NCI-H1694 treated with DMSO at 0.1 percent for 48 hours (cell line): ENCODE measurements at places on chromosomes 16 and 17.

DNA sequence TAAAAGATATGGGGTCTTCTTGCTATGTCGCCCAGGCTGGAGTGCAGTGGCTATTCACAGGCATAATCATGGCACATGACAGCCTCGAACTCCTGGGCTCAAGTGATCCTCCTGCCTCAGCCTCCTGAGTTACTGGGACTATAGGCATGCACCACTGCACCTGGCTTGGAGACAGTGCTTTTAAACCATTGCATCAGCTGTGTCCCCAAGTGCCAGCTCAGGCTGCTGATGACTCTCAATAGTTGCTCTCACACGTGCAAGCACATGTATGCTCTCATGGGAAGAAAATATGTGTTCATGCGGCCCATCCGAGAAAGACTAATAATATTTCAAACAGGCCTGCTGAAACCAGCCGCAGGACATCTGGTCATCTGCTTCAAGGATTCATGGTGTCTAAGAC lies 8.8 kb downstream of the CCL16 start:
- DNase-seq, result no peak

GRCh38 chr16:56424791-56425438 lies 430 bp downstream of the AMFR start:
- no peak for DNase-seq

DNA sequence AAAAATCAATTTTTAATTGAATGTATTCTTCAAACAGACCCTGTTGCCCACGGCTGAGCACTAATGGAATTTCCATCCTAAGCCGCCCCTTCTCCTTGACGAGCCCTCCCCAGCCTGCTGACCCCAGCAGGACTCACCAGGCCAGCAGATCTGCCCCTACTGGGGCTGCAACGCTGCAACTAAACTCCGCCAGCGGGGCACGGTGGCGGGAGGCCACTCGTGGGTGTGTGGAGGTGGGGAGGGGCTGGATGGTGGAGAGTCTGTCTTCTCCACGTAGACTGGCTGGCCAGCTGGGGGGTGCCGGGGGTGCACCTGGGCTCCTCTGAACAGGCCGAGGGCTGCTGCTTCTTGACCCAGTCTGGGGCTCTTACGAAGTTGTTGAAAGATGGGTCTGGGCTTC lies 67.8 kb downstream of the ENGASE start:
- DNase-seq, result no peak

DNA sequence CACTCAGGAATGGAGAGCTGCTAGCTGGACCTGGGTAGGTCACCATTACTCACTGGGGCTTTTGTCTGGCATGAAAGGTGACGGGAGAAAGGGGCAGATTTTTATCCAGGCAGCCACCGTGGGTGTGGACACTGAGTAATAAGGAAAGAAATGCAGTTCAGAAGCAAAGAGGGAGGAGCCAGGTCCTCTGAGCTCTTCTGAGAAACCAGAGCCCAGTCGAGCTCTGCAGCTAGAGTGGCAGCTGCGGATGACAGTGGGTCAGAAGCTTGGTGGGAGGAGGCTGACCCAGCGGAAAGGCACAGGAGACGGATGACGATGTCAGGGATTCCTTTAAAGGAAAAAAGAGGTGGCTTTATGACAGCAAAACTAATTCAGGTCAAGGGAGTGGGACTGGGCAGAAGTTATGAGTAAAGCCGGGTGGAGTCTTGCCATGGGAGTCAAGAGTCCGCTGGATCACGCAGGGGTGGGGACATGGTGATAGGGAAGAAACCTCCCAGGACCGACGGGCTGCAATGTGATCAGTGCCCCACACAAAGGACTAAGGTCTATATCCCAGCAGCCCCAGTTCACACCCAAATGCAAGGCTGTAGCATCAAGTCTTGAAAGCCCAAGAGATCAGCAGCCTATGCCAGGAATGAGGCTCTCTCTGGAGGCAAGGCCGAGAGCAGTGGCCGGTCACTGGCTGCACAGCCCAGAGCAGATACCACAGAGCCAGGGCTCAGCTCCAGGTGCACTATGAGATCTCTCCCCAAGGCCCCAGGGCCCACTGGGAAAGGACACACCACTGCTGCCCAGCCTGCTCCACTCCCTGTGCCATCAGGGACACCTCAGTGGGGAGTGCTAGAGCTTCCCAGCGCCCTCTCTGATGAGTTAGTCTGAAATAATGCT lies 6.3 kb upstream of the MNT start:
- no peak for DNase-seq

- DNase-seq, result peak; percentile 30
These were observed 134.1 kb upstream of the GNAO1 start for GRCh38 chr16:56057151-56057550.

DNA sequence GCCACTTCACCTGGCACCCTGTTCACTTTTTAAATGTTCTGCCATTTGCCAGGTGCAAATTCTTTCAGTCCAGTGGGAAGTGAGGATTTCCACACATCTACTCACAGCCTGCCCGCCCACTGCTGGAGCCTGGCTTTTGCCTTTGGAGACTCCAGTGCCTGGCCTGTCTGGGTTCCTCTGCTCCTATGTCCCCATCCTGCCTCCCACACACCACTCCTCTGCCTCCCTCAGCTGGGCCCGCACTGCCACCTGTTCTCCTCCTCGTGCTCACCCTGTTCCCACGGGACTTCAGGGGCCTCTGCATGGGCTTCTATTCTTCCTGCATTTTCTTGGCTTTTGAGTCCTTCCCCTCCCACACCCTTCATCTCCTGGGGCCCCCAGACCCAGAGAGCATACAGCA lies 7.9 kb upstream of the NDRG4 start:
- no peak for DNase-seq

DNA sequence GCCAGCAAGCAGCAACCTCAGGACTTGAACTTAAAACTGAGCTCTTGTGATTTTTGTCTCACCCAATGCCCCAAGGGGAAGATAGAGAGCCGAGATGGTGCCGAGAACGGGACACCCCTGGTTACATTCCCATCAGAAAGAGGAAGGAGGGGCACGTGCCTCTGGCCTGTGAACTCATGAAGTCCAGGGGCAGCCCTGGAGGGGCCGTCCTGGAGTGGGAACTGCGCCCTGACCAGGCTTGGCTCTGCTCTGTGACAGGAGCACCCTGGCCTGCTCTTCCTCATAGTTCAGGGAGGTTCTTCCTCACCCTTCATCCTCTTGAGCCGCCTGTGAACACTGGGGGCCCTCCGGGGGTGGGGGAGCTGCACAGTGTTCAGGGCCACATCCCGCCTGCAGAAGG lies 130.3 kb upstream of the FOXF1 start:
- no peak for DNase-seq

GRCh38 chr16:22684574-22685458 lies 129.1 kb upstream of the HS3ST2 start:
- no peak for DNase-seq

GRCh38 chr17:5260542-5260941 lies 21.5 kb upstream of the RABEP1 start:
- no peak for DNase-seq

GRCh38 chr17:67375716-67376115 lies 1.4 kb upstream of the PITPNC1 start:
- DNase-seq, result no peak

DNA sequence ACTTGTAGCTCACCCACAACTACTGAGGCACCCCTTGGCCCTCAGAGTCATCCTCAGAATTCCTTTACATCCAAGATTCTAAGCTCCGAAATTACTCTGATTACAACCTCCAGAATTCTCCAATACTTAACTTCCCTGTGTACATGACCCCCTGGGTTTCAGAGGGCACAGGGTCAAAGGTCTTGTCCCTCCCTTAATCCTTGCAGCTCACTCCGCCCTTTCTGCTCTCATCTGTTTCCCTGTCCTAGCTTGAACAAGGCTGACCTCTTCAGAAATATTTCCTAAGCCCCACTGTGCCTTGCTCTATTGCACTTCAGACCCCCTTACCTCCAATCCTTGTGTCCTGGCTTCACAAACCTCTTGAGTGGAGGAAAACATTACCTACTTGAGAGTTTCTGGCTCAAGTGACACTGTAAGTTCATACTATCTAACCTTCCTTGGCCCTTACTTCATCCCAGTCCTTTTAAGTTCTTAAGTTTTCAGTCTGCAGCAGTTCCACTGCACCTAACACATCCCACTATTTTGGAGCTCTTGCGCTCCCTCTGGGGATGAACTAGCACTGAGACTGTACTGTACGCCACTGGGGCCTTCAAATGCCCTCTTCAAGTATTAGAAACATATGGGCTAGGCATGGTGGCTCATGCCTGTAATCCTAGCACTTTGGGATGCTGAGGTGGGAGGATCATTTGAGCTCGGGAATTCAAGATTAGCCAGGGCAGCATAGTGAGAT lies 6.2 kb downstream of the N4BP1 start:
- no peak for DNase-seq

- DNase-seq, result peak; percentile 27
These were observed 48.4 kb downstream of the CENPV start for GRCh38 chr17:16304830-16305229.

DNA sequence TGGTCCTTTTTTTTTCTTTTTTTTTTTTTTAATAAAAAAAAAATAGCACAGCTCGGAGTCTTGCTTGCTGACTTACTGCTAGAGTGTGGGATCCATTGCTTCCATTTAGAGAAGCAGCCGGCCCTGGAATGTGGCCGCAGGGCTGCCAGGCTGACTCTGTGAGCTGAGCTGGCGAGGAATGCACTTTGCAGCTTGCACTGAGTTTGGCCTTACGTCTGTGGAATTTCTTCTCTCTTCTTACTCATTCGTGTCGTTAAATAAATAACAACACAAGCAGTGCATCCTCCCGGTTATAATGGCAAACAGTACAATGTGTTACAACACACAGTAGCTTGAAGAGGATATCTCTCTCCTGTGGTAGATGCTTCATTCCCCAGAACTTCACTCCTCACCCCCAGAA lies 69.2 kb downstream of the PRKCB start:
- DNase-seq, result no peak

DNA sequence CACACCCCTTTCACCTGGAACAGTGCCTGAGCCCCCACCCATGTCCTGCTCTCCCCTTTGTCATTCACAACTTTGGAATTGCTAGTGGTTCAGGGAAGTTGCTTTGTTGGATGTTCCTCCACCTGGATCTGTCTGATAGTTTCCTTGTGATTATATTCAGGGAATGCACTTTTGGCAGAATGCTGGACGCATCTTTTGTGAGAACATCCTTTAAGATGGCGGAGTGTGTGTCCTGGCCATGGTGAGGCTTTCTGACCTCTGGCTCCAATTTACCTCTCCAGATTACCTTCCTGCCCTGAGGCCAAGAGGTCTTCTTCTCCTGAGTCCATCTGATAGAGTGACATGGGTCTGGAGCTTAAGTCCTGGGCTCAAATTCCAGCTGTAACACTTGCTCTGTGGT lies 104.6 kb downstream of the CYLD start:
- no peak for DNase-seq
